ENCODE measurements at places on chromosomes 1 and 21.

DNA sequence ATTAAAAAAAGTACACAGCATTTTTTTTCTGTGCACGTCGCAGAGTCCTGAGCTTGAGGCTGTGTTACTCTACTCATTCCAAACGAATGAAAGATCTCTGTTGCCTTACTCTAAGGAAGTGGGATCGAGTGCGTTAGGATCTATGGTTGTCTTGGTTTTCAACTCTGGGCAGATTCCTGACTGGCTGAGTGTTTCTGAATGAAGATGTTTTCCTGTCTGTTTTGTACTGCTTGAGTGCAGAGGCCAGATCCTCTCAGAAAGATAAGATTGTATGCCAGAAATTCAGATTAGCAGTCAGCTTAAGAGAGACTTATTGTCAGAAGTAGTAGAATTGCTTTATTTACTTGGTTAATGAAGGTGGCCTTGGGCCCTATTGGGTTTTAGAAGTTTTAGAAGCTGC is 14.0 kb downstream of the PLA2G2E start:
- no peak for DNase-seq

DNA sequence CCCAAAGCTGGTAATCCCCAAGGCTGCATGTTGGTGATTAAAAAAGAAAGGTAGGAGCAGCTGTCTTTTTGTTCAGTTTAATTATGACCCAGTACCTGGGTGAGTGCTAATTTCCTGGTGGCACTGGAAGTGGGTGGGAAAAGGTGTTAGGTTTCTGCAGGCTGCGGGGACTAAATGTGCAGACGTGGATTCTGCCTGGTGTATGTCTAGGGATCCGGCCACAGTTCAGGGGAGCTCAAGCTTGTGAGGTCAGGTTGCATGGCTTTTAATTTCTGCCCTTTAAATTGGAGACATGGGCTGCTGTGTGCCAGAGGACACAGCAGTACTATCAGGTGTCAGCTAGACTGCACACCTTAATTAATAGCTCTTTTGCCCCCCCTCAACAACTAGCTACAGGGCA is 20.3 kb upstream of the TBX19 start:
- no peak for DNase-seq

DNA sequence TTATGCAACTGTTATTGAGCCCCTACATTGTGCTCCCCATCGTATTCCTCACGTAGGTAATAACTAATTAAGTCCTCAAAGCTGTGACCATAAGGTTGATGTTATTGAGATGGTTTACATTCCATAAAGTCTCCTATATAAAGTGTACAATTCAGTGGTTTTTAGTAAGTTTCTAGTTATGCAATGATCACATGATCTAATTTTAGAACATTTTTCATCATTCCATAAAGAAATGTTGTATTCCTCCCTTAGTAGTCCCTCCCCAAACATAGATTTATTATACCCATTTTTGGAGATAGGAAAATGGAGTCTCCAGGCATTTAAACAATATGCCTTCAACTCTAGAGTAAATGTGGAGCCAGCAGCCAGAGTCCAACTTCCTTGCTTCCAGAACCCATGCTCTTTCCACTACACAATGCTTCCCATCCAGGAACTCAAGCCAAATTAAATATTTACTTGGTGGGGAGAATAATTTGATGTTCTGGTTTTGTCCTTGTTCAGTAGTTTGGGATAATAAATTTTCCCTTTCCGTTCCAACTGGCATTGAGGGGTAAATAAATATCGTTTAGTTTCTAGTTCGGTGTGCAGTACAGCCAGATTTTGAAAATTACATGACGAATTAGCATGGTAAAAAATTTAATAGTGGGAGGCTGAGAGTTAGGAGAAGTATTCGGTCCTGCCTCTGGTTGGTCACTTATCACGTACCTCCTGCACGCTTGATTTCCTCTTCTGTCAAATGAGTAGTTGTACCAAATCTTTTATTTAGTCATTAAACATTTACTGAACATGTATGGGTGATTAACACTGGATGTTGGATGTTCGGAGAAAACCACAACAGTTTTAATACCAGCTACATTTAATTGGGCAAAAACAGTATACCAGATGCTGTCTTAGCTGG is 66.3 kb downstream of the CACHD1 start:
- no peak for DNase-seq

DNA sequence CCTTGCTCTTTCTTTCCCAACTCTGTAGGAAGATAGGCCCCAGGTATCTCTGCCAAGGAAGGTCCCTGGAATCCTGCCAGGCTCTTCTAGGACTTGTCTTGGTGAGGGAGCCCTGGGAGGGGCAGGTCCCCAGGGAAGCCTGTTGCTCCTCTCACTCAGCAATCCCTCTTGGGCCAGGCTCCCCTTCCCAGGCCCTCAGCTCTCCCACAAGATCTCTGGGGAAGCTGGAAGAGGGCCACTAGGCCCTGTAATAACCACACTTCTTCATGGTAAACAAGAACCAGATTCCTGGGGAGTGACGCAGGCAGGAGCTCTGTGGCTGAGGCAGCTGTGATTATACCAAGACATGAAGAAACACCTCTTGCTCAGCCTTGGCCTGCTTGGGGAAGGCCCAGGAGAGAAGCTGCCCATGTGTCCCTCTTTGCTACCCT is 9.9 kb upstream of the MAPKAPK2 start:
- DNase-seq, result no peak

GRCh38 chr1:114350731-114351445 is 160.1 kb downstream of the TRIM33 start:
- DNase-seq, result no peak

DNA sequence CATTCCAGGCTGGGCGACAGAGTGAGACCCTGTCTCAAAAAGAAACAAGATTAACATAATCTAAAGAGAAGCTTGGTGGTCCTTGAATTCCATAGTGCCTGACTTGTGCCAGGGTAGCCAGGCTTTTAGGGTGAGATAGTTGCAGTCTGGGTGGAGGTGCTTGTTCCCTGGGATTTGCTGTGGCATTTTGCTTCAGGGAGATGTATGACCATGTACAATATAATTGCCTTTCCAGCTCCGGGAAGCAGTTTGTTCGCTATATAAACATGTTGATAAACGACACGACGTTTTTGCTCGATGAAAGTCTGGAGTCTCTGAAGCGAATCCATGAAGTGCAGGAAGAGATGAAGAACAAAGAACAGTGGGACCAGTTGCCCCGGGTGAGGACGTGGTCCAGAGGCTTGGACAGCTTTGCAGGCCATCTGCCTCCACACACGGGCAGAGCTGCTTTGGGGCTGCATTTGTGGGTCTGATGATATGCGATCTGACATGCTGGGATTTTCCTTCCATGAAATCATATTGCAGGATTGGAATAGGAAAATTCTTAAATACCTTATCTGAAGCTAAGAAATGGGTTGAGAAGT is 49.4 kb upstream of the KIF1B start:
- DNase-seq, result no peak

DNA sequence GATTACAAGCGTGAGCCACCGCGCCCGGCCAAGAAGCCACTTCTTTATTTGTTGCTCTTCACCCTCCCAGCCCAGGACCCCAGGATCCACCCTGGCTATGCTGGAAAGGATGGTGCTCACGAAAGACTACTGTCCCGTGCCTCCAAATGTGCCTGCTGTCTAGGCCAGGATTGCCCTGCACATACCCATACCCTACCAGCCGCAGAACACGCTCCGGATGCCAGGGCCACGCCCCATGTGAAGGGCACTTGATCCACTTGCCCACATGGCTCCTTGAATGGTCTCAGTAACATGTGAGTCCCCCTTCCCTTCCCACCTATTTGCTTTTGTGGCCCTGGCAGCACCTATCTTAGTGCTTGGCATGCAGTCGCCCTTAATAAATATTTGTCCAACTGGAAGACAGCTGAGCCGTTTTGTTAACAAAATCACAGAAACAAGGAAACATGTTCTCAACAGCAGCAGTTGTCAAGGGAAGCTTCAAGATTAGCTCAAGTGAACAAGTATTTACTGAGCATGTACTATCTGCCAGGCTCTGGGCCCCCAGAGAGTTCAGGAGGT is 13.8 kb upstream of the UBXN10 start:
- DNase-seq, result no peak
